ENCODE measurements at places on chromosomes 7 and 10. TPM values are rescaled to one million over a fixed set of nuclear protein-coding genes. Genes with fewer than 3 reads are reported as not detected.

Gene BEND7
- 8.0 TPM for polyA plus RNA-seq

Gene CYP3A4
- polyA plus RNA-seq, result 0.79 TPM

Gene ACTR1A
- 111 TPM for polyA plus RNA-seq

- DNase-seq, result no peak
These were observed 128.5 kb downstream of the INHBA start for GRCh38 chr7:41574377-41574776.

DNA sequence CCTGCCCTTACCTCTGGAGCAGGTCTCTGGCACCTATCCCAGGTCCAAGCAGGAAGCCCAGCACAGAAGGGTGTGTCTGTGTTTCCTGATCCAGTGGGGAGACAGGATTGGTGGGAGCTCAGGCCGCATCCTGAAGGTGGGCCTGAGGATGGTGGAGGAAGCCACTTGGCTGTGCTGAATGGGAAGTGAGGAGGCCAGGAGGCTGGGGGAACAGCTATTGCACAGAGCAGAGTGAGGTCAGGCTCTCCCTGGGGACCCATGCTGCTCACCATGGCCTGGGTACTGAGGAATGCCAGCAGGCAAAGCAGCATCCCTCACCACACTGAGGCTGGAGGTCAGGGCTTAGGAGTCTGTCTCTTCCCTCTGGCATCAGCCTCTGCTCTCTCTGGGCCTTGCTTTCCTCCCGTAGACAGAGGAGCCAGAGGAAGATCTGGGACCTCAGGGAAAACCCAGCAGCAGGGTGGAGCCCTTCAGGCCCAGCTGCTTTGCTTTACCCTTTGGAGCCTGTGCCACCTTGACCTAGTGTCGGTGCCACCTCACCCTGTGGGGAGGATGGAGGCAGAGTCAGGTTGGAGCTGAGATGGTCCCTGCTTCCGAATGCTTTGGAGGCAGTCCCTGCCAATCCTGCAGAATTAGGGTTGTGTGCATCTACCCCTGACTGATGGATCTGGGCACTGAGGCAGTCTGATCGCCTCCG lies 39.0 kb downstream of the CDH23 start:
- no peak for DNase-seq

DNA sequence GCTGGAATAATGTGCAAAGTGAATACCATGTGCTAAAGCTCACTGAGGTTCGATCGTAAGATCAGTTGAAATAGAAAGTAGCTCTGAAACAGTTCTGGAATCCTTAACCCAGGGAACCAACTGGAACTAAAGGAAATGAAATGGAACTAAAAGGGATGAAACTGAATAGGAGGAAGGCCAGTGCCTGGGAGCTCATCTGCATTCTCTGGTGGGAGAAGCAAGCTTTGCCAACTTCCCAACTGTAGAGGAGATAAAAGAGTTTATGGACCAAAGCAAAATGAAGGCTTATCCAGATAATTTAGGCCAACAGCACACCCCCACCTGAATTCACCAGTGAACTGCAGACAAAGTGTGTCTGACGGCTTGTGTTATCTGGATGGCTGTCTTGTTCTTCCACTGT lies 188.6 kb upstream of the HABP2 start:
- DNase-seq, result no peak

DNA sequence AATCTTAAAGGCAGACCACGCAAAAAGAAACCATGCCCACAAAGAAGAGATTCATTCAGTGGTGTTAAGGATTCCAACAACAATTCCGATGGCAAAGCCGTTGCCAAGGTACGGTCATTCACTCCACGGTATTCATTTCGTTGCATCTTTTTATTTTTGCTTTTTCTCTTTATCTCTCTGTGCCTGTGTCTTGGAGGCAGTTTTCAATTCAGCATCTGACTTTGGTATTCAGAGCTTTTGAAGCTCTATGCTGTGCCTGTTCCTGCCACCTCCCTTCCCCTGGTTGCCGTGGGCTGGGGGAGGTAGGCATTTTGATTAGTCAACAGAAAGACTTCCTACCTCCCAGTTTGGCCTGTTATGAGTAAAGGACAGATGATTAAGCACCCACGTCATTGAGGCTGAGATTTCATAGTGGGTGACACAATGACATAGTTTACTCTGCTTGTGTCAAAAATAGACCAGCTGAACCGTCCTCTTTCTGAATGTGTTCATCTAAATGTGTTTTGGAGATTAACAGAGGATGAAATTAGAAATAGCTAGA lies 149.5 kb downstream of the ARID5B start:
- DNase-seq, result no peak

DNA sequence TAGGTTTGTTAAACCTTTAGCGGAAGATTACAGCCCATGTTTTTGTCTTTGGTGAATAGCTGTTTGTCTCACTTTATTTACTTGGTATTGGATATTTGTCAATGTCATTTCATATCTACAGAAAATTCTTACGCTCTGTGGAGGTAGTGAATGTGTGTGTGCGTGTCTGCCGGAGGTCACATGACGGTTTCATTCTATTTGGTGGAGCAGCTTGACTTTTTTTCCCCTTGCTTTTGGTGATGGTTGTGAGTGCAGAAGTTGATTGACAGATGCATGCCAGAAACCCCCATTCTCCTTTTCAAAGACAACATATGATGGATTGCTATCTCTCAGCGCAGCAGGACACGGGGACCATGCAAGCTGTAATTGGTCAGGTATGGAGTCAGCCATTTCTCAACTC lies at the start of gene POU6F2:
Gene POU6F2 (plus strand): TSS at position 225 of the 400 bp plus-strand sequence. CDS start 45 bp downstream, at position 270.
- no peak for DNase-seq

Measured in urinary bladder (tissue), 4 donors.